ENCODE measurements at places on chromosomes 11 and 22. TPM values are rescaled to one million over a fixed set of nuclear protein-coding genes. Genes with fewer than 3 reads are reported as not detected.

The MPST gene
- 252 TPM for total RNA-seq

The TSPAN4 gene
- total RNA-seq, result 188 TPM

The TNNT3 gene
- not detected for total RNA-seq

The TRIM64 gene
- not detected for total RNA-seq

The RIMBP3C gene
- not detected for total RNA-seq

The PRODH gene
- 2.1 TPM for total RNA-seq

The FOLR2 gene
- not detected for total RNA-seq

The RFPL1 gene
- not detected for total RNA-seq

The LMO2 gene
- total RNA-seq, result 3.3 TPM

The CDC45 gene
- total RNA-seq, result 31.2 TPM

All from epithelial cell of proximal tubule (primary cell).